Non-pigmented ciliary epithelial cell (primary cell): ENCODE measurements at places on chromosomes 13 and 19.

DNA sequence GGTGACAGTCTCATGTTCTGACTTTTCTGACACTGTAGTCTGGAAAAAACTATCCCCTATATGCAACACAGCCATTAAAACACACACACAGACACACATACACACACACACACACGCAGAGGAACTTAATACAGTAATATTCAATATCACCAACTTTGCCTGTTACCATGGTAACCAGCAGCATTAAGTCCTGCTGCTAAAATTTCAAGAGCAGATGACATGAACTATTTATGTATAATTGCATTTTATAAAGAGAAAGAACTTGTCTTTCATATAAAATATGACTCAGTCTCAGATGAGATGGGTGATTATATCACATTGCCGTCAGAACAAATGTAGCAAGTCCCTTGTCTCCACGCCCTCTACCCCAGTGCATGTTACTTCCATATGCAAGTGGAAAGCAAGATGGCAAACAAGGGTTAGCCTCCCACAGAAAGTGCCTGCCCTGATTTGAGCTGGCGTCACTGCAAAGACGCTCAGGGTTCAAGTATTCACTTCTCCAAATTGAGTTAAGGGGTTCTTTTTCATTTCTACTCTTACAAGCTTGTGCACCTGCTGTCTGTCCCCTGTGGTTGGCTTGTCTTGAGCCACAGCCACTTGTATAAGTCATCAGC lies 576.8 kb downstream of the UQCRFS1 start:
- DNase-seq: no peak

GRCh38 chr13:101893021-101893420 lies 440.5 kb downstream of the ITGBL1 start:
- no peak for DNase-seq

- no peak for DNase-seq
These were observed 12.1 kb upstream of the TDRD3 start for GRCh38 chr13:60384911-60385310.

DNA sequence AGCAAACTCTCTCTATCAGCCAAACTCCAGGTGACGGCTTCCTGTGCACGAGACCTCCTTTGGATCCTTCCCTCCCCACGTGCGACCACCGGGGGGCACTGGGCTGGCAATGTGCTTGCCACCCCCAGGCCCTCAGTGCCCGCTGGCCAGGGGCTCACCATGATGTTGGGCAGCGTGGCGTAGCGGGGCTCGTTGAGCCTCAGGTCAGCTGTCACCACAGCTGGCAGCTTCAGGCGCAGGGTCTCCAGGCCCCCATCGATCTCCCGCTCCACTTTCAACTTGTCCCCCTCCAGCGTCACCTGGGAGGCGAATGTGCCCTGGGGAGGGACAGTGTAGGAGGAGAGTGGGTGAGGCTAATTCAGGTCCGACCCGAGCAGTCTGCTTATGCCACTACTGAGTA lies 4.8 kb upstream of the VSIG10L start:
- no peak for DNase-seq

GRCh38 chr13:98241976-98242375 lies 64.9 kb upstream of the RNF113B start:
- DNase-seq: no peak

DNA sequence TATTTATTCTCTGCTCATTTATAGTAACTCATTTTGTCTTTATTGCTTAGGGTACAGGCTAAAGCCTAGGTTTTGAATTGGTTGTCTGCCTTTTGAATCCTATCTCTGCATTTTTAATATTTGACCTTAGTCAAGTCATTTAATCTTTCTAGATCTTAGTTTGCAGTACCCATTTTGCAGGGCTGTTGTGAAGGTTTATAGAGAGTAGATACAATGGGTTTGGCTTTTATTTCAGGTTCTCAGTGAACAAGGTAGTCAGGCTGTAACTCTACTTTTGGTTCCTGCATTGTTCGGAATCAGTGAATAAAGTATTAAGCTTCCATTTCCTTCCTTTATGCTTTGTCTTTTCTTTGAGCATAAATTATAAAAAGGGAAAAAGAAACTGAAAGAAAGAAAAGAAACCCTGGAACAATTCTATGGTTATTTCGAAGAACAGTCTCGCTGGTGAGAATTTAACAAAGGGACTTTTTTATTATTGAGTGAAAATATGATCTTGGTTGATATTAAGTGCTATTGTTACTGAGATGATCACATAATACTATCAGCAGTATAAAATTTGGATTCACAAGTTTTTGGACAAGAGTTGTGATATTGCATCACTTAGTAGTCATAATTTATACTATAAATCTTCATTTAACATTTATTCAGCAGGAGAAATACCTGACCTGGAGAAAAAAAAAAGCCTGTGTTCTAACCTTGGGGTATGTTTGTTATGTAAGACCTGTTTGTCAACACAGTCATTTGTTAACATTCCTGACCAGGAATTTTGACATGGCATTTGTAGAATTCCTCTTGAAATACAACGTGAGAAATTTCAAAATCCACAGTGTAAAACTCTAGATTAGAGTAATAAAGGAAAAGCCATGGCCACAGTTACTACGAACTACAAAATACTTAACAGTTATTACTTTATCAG lies 91.3 kb downstream of the ZMYM2 start:
- no peak for DNase-seq

DNA sequence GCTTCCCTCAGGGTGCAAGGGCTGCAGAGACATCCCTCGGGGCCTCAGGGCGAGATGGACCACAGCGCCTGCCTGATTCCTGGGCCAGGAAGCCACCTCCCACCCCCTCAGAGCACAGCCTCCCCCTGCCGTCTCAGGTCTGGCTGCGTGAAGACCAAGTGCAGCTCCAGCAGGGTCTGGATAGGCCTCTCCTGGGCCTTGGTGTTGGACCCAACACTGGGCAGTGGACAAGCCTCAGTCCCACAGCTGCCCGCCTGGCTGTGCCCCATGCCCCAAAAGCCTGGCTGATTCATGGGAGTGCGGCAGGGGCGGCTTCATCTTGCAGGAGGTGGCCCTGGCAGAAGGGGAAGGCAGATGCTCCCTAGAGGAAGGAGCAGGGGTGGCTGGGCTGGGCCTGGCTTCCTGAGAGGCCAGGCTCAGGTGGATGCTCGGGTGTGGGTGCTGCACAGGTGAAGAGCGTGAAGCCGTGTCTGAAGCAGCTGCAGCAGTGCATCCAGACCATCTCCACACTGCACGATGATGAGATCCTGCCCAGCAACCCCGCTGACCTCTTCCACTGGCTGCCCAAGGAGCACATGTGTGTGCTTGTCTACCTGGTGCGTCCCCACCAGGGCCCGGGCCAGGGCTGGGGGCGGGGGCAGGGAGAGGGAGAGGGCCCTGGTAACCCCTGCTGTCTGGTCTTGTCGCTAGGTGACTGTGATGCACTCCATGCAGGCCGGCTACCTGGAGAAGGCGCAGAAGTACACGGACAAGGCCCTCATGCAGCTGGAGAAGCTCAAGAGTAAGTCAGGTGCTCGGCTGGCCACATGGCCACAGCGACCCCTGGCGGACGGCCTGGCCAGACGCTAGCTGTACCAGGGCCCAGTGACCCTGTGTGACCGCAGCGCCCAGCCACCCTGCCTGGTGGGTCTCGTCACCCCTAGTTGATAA lies 21.7 kb downstream of the MAU2 start:
- no peak for DNase-seq

GRCh38 chr19:41352609-41353465 lies 885 bp downstream of the TGFB1 start:
- DNase-seq: no peak

DNA sequence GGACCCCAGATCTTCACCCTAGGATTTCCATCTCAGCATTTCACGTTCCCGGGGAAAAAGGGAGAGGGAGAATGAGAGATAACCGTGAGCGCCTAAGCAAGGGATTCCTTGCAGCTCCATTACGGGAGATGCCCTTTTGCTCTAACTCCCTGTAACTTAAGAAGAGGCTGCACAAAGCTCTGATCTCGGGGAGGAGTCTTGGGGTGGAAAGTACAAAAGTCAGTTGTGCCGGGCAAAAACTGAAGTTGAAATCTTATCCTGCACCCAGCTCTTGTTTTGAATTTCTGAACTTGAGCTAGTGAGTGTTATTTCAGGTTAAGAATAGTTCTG lies 256.4 kb upstream of the SOX21 start:
- DNase-seq: no peak

GRCh38 chr13:40179445-40180281 lies 486.8 kb downstream of the FOXO1 start:
- DNase-seq: no peak

DNA sequence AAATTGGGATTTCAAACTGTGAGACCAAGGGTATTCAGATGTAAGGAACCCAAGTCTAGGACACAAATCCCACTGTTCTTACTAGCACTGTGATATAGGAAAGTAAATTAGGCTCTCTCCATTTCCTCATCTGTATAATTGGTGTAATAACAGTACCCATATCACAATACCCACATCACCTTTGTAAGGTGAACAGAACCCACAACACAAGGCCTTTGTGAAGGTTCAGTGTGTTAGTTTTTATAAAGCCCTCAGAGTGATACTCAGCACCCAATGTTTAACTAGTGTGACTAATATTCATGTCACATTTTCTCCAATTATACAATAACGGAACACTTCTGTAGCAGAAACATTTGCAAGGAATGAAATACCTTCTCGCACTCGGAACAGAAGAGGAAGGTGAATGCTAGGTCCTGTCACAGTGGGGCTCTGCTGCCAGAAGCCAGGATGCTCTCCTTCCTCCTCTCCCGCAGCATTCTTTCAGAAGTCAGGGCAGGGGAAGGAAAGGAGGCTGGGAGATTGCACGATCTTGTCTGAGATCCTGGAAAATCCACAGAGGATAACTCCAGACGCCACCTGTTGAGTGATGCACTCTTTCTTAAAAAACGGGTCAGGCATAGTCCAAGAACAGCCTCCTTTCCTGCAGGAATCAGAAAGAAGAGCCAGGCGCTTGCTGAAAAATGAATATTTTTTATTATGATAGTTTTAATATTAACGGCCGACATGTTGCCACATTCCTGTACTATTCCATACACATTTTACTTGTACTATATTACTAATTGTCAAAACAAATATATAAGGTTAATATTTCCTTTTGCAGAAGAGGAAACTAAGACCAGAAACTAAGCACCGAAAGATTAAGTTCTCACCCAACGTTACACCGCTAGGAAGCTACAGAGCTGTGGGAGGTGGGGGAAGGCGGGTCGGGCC lies 762 bp downstream of the ZNF45 start:
- no peak for DNase-seq

DNA sequence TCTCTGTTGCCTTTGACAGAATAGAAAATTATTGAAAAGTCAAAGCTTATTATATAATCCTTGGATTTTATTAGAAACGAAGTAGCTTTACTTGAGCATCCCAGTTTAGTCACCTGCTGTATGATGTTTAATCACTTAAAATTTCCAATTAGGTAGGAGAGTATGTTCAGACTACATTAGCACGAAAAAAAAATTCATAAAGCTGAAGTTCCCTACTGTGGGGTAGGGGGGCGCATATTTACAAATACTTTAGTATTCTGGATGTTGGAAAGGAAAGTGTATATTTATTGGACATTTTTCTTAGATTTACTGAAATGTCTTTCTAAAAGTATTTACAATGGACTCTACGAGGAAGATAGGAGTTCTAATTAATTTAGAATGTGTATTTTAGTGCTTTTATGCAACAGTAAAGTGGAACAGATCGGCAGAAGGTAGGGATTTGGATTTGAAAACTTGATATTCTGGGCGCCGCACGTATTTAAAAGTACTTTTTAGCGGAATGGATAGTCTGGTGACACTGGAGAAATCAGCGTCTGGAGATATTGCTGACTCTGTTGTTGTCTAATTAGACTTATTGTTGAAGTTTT lies 1.9 kb downstream of the CDK8 start:
- no peak for DNase-seq

- DNase-seq: no peak
These were observed 121.9 kb downstream of the ESD start for GRCh38 chr13:46675016-46675415.

GRCh38 chr13:79451500-79451962 lies 29.4 kb upstream of the NDFIP2 start:
- DNase-seq: peak; percentile 77

DNA sequence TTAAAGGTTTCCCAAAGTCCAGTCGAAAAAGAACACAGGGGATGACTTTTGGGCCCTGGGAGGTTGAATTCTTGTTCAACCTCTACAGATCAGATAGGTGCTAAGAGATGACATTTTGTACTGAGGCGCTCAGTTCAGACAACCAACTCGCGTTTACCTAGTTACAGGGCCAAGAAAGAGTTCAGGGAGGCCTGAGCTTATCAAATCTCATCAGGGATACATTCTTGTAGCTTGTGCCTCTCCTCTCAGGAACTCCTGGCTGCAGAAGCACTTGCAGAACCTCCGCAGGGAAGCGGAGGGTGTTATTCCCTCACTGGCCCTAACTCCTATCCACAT lies 825 bp downstream of the ZNF776 start:
- DNase-seq: no peak

DNA sequence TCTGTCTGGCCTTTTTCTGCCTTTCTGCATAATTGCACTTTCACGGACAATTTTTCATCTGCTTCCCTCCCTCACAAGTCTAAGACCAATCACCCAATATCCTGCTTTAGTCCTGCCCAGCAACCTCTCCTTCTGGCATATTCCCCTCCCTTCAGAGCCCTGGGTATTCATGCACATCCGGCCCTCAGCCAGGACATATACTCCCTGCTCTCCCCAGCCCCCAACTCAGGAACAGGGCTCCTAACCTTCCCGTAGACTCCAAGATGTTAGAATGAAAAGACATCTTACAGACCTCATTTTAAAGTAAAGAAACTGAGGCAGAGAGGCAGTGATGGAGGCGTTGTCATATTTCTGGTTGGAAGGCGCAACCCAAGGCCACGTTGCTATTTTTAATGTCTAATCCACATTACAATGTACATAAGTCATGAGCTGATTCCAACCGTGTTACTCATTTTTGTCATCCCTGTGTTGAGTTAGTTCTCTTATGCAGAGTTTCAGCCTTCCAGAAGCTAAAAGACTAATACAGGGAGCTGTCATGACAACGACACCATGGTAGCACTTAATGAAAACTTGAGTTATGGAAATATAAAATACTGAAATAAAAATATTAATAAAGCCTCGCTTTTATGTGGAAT lies 209.2 kb downstream of the TSHZ3 start:
- DNase-seq: peak; percentile 86

DNA sequence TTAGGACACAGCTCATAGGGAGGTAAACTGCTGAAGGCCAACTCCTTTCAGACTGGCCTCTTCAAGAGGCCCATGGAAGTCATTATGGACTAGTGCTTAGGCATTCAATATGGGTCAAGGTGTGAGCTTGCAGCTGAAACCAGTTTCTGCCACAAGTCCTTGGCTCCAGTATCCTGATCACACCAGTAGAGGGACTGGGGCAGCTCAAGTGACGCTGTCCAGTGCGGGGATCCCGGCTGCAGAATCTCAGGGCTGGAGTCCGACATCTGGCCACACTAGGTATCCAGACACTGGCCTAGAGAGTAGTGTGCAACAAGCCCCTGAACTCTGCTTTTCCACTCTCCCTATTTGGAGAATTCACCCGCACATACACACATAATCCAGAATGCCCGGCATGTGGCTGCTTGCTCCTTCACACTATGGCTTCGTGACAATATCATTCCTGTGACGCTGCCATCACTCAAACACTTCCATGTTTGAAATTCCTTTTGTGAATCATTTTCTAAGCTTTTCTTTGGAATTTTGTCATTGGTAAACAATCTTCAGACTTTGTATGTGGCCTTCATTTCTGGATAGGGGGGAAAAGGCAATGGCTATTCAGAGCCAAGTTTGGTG lies 425.1 kb downstream of the EFNB2 start:
- DNase-seq: no peak

- no peak for DNase-seq
These were observed 9.2 kb upstream of the RASL11A start for GRCh38 chr13:27261396-27261795.
